ENCODE measurements at places on chromosomes 1 and 21. TPM values are rescaled to one million over a fixed set of nuclear protein-coding genes. Genes with fewer than 3 reads are reported as not detected.

- DNase-seq: no peak
Observed at GRCh38 chr1:56972976-56973375, 7.2 kb upstream of the C8B start.

DNA sequence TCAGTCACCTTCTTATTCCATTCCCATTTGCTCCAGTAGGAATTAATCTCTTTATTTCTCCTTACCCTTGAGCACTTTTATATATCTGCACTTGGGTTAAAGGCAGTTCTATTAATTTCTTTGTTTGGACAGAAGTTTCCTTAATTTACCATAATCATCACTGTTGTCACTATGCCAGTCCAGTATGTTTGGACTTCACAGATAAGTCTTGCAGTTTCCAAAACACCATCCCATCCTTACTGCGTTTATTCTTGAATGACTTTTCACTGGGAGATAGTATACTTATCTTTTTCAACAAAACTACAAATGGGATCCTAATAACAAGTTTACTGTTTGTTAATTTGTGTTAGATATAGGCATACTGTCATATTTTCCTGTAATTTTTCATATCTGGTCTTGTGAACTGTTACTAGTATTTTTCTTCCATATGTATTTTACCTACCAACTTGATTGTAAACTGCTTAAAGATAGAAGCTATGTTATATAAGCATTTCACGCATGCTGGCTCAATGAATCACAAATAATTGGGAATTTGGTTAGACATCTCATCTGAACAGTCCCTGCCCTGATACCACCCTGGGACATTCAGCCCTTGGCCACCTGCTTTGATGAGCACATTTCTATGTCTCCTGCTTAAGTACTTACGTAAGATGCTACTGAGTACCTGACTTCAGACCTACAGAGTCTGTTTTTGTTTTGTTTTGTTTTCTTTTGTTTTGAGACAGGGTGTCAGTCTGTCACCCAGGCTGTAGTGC lies 78.2 kb downstream of the OLFML2B start:
- DNase-seq: no peak

GRCh38 chr1:207644852-207645634 lies at the start of gene CR1L:
CR1L (plus strand) TSS chr1:207645133; CDS start chr1:207645234, 101 bp downstream.
- peak; percentile 72 for DNase-seq

DNA sequence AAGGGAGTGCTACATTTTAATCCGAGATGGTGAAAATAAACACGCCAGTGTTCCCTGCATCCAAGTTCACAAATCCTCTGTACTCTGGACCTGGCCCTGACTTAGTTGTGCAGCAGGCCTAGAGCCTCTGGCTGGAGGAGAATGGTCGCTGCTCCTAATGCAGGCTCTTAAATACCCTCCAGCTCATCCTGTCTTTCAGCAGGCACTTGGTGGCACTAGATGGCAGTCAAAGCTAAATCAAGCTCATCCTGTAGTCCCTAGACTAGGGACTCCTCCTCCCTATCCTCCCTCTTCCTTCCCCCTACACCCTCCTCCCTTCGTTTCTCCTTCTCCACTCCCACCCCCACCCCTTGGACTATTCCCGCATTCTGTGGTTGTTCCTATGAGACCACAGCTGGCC lies 41.6 kb upstream of the MTR start:
- peak; percentile 15 for DNase-seq

DNA sequence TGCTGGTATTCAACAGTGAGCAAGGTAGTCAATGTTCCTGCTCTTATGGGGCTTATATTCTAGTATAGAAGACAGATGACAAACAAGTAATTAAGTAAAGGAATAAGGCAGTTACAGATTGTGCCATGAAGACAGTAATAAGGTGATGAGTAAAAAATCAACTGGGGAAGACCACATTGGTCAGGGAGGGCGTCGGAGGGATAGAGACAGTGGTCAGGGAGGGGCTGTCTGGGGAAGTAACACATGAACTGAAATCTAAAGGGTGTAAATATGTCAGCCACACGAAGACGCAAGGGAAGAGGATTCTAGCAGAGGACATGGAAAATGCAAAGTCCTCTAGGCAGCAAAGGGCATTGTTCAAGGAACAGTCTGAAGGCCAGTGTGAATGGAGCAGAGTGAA lies 10.1 kb downstream of the IL12RB2 start:
- DNase-seq: no peak

GRCh38 chr1:57826535-57826934 lies 402.7 kb upstream of the DAB1 start:
- DNase-seq: no peak

- DNase-seq: no peak
Observed at GRCh38 chr1:103194060-103194459, 85.7 kb upstream of the COL11A1 start.

- no peak for DNase-seq
Observed at GRCh38 chr1:10324627-10325026, 74.2 kb upstream of the PGD start.

DNA sequence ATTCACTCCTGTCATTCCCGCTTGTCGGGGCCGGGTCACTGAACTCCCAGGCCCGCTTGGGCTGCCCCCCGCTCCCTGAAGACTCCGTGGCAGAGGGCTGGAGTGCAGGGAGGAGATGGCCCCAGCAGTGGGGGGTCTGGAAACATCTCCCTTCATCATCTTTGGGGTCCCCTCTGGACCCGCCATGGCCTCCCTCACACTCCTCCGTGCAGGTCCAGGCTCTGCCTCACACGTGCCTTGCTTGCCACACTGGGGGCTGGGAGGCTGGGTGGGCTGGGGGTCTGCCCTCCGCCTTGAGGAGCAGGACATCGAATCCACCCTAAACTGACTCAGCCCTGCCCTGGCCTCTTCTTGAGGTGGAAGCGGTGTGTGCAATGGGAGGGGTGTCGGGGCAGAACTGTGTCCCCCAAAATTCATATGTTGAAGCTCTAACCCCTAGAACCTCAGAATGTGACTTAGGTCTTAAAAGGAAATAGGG lies 35.2 kb downstream of the POFUT2 start:
- DNase-seq: no peak

- no peak for DNase-seq
Observed at GRCh38 chr1:215059947-215060346, 22.6 kb upstream of the KCNK2 start.

DNA sequence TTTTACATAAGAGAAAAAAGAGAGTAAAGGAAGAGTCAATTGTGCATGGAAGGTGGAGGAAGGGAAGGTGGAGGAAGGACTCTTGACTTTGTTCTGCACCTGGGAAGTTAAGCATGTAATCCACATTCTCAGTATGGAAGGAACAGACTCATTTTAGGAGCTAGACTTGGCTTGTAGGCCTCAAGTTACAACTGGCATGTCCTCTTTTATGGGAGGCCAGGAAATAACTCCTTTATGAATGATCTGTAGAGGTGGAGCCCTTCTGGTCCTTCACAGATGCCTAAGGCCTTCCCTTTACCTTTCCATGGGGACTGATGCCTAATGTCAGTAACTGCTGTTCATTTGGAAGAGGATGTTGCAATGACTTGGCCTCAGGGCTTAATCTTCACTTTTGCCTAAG lies 29.4 kb upstream of the CCSAP start:
- no peak for DNase-seq

DNA sequence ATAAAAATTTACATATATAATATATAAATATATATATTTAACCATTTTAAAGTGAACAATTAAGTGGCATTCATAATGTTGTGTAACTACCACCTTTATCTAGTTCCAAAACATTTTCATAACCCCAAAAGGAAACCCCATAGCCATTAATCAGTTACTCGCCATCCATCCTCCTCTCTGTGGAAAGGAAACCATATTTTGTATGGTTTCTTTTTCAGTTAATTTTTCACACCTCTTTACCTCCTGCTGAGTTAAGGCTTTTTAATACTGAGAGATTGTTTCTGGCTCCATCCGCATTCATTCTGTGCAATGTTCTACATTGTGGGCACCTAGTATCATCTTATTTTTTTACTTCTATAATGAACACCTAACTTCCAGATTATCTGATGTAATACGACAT lies 512.1 kb downstream of the LMO4 start:
- no peak for DNase-seq

- no peak for DNase-seq
Observed at GRCh38 chr1:103576065-103576464, 4.7 kb downstream of the AMY2B start.

GRCh38 chr21:40732253-40733023 lies 114.5 kb downstream of the DSCAM start:
- DNase-seq: no peak

- DNase-seq: no peak
Observed at GRCh38 chr21:39208624-39209333, 25.5 kb upstream of the PSMG1 start.

DNA sequence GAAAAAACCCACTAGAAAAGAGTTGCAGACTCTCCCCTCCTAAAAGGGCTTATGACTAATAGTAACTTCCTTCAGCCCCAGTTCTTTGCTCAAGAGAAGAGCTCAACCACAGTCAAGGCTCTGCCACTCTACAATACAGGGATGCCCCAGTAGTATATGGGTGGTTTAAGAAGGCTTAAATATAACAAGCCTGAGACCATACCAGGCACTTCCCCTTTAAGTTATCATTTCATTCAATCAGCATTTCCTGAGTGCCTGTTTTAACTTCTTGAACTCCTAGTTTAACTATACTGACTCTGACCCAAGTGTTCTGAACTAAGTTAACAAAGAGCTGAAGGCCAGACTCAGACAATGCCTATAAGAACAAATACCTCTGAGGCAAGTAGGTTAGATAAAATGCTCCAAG lies 19.8 kb downstream of the PRPF38A start:
- no peak for DNase-seq

- no peak for DNase-seq
Observed at GRCh38 chr1:167641786-167642500, 11.9 kb downstream of the RCSD1 start.

GRCh38 chr1:14654554-14654953 lies 56.1 kb downstream of the KAZN start:
- DNase-seq: no peak

- DNase-seq: peak; percentile 36
Observed at GRCh38 chr21:43193651-43194302, 25.0 kb downstream of the CRYAA start.

- DNase-seq: no peak
Observed at GRCh38 chr1:158203693-158204457, 23.2 kb downstream of the CD1D start.

GRCh38 chr1:11648039-11648438 lies 6.2 kb downstream of the FBXO2 start:
- no peak for DNase-seq

- no peak for DNase-seq
Observed at GRCh38 chr1:170594066-170594626, 62.2 kb downstream of the GORAB start.

GRCh38 chr1:184734980-184735379 lies 19.7 kb downstream of the EDEM3 start:
- no peak for DNase-seq

DNA sequence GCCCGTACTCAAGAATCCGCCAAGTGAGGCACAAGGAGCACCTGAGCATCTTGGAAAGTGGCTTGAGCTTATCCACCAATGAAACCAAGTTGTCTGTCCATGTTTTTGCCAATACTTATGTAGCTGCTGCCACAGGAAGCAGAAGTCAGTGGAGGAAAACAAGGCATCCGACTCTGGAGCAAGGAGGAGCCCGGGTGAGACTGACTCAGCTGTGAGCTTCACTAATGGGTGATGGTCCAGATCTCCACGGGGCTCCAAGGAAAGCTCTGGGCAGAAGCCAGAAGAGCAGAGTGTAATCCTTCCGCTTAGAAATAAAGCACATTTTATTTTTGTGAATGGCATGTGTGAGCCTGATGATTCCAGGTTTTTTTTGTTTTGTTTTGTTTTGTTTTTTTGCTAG lies 12.3 kb upstream of the SSR2 start:
- DNase-seq: no peak

GRCh38 chr1:76769911-76770310 lies 97.4 kb upstream of the ST6GALNAC5 start:
- DNase-seq: no peak

DNA sequence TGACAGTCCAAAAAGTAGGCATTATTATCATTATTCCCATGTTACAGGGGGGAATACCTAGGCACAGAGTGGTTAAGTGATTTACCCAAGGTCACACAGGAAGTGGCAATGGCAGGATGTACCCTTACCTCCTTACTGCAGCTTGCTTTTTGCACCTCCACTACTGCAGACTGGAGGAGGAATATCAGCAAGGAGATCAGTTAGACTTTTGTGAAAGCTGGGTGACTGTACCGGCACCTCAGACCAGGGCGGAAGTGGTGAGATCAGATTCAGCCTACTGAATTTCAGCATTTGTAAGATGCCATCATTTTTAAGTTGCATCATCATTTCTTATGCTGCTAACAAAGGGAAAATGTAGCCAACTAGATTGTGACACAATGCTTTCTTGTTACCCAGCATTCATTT lies 4.5 kb downstream of the ADARB1 start:
- DNase-seq: no peak

- DNase-seq: no peak
Observed at GRCh38 chr1:77120950-77121349, 98.3 kb downstream of the PIGK start.

DNA sequence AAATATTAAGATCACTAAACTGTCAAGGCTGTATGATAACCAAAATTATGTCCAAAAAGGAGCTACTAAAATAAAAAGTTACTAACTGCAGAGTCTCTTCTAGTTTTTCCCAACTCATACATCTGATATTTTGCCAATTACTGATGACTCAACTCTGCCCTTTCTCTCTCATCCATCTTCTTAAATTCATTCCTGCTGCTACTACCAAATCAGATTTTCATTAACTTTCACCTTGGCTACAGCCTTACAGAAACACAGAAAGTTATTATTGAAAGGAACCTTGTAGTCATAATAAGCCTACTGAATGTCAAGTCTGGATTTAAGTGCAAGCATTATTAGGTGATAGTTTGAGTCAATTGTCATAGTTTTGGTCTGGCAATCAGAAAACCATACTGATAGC lies 273.1 kb downstream of the DPYD start:
- no peak for DNase-seq

DNA sequence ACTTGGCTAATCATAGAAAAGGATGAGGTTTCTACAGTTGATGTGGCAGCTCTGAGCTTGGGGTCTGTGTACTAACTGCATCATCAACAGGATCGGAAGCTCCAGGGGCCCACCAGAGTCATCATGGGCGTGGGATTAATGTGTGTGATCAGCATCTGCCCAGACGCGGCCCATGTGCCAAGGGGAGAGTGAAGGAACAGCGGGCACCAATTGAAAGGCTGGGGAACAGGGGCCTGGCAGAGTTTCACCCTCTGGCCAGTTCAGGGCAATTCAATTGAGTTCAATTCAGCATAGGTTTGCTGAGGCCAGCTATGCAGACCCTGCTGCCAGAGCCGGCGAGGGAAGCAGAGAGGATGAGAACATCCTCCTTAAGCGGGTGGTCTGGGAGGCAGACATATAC lies 260.0 kb upstream of the AJAP1 start:
- no peak for DNase-seq

ST7L gene
- total RNA-seq: 24.1 TPM

PAPPA2 gene
- total RNA-seq: not detected

FYB2 gene
- total RNA-seq: not detected

C1orf210 gene
- total RNA-seq: not detected

UTS2 gene
- total RNA-seq: 0.65 TPM

KIAA0040 gene
- total RNA-seq: 34.5 TPM

UROD gene
- total RNA-seq: 221 TPM

KRTAP11-1 gene
- not detected for total RNA-seq

S100PBP gene
- 50.1 TPM for total RNA-seq

DUSP12 gene
- 19.4 TPM for total RNA-seq

TNNT2 gene
- 1.8 TPM for total RNA-seq

HSD3B2 gene
- 5,962 TPM for total RNA-seq

FAM177B gene
- 1.9 TPM for total RNA-seq

FCER1G gene
- total RNA-seq: 195 TPM

S100A2 gene
- 2.8 TPM for total RNA-seq

PRR9 gene
- not detected for total RNA-seq

TRIM45 gene
- total RNA-seq: 2.0 TPM

AMPD2 gene
- 82.8 TPM for total RNA-seq
